ENCODE measurements at places on chromosomes 3 and 15. TPM values are rescaled to one million over a fixed set of nuclear protein-coding genes. Genes with fewer than 3 reads are reported as not detected.

- no peak overlapping the region for H3K27ac ChIP-seq
- no peaks in the 10 kb centered on the region for H3K36me3 ChIP-seq
- H3K27me3 ChIP-seq: peaks cover 8% of the 10 kb centered on the region
- no peak for DNase-seq
- no peak overlapping the region for H3K4me3 ChIP-seq
- H3K4me1 ChIP-seq: peaks cover 21% of the 10 kb centered on the region
Observed at GRCh38 chr15:74773329-74773728, 8.6 kb upstream of the CSK start.

DNA sequence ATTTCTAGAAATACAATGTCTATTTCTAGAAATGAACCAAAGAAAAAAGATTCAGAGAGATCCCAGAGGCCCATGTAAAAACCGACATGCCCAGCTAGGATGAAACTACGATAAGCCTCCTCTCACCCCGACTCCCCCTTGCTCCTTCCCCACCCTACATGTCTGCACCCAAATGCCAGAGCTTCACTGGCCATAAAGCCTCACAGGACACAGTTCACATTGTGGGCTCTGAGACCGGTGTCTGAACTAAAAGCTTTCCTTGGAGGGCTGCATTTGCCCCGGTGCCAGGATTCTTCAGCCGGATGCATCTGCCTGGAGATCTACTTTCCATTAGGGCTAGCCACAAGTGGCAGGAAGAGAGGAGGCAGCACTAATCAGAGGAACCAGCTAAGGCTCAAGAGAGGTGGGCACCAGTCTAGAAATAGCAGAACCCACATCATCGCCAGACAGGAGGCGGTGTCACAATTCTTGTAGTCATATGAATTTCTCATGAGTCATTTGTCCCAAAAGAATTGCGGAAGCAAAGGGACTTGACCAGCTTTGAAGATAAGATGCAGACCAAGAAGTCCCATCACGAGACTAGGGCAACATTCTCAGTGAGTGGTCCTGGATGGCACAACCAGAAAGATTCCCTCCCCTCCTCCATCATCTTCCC, 353.6 kb downstream of the NTRK3 start:
- DNase-seq: no peak
- H3K27ac ChIP-seq: no peak overlapping the region
- peaks cover 9% of the 10 kb centered on the region for H3K27me3 ChIP-seq

- no peak for DNase-seq
- peaks cover 13% of the 10 kb centered on the region for H3K4me1 ChIP-seq
- no peaks in the 10 kb centered on the region for H3K27me3 ChIP-seq
- no peak overlapping the region for H3K4me3 ChIP-seq
- peaks cover 31% of the 10 kb centered on the region for H3K36me3 ChIP-seq
Observed at GRCh38 chr15:71143373-71144310, 28.4 kb downstream of the THSD4 start.

Gene HGD
- 0.28 TPM for total RNA-seq

DNA sequence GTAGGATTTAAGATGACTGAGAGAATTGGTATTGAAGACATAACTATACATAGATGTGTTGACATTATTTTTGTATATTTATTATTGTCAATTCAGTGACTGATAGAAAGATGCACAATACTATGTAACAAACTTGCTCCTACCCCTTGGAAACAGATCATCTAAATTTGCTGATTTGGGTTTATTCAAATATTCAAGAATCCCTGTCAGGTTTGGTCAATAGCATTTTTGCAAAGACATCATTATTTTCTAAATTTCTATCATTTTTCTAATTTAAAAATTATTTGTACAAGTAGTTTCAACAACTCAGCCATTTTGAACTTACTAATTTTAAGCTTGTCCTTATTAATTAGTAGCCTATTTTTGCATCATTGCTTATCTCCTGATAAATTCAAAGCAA, 1463.4 kb downstream of the SI start:
- H3K4me3 ChIP-seq: no peak overlapping the region
- H3K36me3 ChIP-seq: no peaks in the 10 kb centered on the region
- no peaks in the 10 kb centered on the region for H3K4me1 ChIP-seq

DNA sequence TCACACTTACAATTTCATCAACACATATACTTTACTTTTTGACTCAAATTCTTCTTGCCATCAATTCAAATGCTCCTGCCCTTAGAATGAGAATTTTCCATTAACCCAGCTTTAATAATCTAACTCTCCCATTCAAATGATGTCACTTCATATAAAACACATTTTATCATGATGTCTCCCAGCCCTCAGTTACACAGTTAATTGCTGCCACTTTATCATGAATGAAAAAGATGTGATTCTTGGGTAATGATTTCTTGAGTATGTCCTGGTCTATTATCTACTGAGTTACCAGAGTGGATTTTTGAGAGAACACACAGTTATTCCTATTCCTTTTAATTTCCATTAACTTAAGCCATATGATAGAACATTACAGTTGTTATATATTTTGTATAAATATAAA, 7.6 kb downstream of the AGTR1 start:
- H3K4me1 ChIP-seq: peaks cover 16% of the 10 kb centered on the region
- no peaks in the 10 kb centered on the region for H3K36me3 ChIP-seq
- no peak overlapping the region for H3K4me3 ChIP-seq
- no peaks in the 10 kb centered on the region for H3K27me3 ChIP-seq

Data from HFFc6 (cell line).